Epithelial cell of esophagus (primary cell): ENCODE measurements at places on chromosomes 3 and 15.

DNA sequence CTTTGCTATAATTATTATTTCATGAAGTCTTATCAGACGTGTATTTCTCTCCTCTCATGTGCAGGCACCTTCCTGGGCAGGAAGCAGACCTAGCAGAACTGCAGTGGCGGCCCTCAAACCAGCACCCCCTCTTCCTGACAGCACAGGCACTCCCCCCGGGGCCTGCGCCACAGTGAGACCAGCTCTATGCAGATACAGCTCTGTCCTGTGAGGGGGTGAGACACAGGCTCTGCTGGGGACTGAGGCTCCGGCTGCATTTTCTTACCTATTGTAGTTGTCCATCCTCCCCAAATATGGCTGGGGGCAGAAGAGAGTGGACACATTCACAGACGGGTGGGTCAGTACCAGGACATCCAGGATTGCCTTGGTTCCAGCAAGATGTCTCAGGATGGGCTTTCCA lies 5.0 kb downstream of the CISH start:
- DNase-seq = no peak

DNA sequence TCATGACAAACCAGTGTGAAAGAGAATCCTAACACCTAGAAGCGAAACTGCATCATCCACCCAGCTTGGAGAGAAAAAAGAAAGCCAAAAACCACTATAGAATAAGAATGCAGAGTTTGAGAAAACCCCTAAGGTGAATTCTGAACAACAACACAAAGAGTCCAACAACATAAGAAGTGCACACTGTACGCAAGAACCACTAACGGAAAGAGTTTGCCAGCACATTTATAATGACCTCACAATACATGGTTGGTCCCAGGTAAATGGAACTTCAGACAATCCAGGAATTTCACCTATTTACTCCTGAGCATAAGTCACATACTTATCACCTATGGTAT lies 128.3 kb upstream of the BHLHE40 start:
- no peak for DNase-seq

DNA sequence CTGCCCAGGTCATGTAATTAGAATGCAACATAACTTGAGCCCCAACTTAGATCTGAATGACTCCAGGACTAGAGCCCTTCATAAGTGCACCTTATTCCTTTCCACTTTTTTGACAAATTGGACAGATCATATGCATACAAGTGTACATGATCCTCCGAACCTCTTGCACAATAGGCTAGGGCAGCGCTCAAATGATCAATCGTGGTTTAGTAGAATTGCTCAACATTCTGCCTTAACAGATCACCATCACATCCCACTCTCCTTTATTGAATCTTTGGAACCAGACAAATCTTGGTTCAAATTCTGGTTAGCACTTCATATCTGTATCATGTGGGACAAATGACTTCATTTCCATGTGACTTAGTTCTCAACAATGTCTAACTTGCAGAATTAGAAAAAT lies 106.8 kb upstream of the CDIN1 start:
- DNase-seq = peak; percentile 10

- DNase-seq = no peak
These were observed 267.8 kb upstream of the FRG2C start for GRCh38 chr3:75396316-75396802.

DNA sequence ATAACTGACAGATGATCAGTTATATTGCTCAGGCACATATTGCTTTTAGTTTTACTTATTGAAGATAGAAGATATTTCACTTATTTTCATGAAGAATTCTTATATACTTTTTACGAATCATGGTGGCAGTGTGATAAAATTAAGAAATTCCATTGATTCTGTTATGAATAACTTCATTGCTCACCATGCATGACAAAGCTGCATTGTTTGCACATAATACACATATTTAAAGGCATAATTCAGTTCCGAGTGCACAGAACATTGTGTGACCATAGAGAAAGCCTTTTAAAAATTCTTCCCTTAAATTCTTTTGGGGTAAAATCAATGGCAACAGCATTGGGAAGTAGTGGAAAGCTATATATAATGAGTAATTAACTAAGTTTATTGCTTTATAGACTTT lies 82.5 kb upstream of the NAALADL2 start:
- peak; percentile 33 for DNase-seq

DNA sequence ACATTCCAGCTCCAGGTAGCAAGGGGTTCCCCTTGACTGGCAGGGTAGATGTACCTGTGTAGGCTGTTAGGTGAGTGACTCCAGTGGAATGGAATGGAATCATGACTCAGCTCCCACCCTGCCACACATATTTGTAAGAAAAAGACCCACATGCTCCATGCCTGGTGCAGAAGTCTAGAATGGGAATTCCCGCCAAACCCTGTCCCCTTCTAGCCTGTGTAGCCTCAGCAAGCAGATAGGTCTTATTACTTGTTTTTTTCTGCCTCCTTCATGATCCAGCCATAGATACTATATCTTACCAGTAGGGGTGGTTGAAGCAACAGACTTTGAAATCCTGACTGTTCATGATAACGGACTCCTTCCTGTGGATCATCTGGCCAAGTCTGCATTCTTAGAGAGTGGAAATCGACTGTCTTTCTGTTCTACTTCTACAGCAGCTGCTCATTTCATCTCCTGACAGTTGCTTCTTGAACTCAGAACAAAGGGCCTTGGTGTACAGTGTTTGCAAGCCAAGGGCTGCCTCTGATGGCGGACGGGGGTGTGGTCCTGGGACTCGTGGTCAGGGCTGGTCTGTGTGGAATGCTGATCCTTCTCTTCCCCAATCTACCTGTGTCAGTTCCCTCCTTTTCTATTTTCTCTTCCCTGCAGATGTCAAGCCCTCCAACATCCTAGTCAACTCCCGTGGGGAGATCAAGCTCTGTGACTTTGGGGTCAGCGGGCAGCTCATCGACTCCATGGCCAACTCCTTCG lies 16.3 kb downstream of the SNAPC5 start:
- peak; percentile 92 for DNase-seq

DNA sequence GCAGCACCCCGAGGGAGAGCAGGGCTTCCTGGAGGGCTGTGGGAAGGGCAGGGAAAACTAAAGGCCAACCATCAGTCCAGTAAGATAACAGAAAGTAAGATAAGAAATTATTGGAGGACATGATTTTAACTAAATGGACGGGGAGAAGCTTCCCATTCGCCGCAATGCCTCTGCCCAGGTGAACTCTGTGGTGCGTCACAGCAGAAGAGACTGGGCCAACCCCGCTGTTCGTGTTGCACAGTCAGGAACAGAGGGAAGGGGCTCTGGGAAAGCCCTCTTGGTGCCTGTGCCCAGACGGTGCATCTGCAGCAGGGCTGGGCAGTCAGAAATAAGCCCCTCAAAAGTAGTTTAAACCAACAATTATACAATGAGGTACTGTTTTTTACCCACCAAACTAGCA lies 284.1 kb downstream of the OCA2 start:
- no peak for DNase-seq

DNA sequence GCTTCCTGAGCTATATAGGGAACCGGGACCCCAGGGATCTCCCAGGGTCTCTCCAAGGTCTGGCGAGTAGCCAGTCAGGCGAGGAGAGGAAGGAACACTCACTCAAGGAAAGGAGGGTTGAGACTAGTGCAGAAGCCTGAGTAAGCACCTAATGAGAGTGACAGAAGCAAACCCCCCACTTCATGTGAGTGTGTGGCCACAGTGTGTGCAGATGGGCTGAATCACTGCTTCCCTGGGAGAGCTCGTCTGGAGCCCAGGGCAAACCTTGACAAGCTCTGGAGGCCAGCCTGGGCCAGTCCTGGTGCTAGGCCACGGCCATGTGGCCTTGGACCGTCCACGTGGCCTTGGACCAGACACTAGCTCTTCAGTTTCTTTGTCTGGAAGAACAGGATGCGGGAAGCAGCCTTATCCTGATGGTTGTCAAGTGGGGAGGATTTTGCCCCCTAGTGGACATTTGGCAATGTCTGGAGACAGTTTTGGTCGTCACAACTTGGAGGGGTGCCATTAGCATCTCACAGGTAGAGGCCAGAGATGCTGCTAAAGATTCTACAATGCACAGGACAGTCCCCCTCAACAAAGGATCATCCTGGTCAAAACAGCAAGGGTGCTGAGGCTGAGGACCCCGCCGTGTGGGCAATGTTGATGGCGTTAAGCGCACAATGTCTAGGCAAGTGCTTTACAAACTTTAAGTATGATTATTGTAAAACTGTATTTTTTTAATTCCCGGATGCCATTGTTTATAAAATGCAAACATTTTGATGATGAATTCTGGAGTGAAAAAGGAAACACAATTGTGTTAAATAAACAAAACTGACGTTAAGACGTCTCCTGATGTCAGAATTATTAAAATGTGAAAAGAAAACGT lies 34.8 kb upstream of the CTSH start:
- peak; percentile 88 for DNase-seq

DNA sequence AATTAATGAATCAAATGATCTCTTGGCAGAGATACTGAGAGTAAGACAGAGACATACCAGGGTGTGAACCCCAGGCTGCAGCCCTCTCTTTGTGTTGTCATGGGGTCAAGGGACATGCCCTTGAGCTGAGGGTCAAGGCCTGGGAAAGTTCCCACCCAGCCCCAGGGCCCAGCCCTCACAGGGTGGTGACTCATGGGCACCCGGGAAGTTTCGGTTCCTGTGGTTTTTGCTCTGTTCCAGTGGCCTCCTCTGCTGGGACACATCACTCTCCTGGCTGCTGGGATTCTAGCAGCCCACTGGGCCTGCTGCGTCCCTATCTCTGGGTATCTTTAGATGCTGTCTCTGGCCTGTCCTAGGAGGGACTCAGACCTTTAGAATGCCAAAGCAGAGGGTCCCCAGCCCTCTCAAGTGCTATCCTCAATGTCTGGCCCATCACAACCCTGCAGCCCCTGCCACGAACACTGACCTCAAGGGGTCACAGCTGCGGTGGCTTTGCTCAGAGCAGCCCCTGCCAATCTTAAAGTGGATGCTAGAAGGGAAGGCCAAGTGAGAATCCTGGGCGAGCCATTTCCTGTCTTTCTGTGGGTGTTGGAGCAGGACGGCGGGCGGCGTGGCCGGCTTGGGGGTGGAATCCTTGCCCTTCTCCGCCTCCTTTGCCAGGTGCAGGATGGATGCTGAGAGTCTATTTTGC lies 148.4 kb upstream of the TLE3 start:
- DNase-seq = peak; percentile 60

DNA sequence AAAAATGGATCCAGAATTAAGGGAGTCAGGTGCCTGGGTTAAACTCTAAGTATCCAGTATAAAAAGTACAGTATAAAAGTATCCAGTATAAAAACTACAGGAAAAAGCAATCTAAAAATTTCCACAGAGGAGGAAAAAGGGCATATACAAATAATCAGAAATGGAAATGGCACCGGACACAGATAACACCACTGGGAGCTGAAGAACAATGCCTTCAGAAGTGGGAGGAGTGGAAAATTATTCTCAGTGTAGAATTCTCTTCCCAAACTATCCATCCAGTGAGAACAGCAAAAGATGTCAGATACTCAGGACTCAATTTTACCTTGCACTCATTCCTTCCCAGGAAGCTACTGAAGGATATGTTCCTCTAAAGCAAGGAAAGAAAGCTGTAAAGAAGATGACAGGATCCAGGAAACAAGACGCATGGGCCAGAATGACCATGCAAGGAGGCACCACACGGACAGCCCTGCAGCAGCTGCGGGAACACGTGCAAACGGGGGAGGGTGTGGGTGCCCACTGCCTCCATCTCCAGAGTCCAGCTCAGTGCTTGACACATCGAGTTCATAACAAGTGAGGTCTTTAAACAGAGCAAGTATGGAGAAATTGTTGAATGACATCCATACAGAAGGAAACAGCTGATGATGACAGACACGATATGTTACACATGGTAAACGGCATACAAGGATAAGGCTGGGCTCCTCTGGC lies 68.5 kb downstream of the CHSY1 start:
- DNase-seq = no peak

DNA sequence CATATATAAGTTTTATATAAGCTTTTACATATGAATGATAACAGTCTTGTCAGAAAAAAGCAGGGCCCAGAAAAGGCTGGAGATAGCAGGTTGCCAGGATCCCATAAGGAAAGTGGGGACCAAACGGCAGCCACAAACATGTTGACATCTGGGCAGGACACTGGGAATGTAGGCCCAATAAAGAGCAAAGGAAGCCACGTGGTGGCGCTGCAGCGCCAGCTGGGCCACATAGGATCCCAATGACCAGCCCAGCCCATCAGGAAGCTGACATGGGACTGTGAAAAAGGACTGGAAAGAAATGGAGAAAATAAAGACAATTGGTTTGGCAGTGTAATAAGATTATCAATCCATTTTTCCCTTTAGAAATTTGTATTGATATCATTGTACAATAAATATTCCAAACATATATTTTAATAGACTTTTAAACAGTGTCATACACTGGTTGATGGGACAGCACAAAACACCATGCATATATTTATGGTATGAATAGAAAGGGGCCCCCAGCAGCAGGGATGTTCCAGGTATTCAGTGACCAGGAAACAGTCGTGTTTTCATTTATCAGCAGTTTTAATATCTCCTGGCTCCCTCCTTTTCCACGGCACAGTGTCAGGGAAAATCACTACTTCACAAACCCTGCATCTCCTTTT lies 89.0 kb upstream of the STRIT1 start:
- peak; percentile 74 for DNase-seq

DNA sequence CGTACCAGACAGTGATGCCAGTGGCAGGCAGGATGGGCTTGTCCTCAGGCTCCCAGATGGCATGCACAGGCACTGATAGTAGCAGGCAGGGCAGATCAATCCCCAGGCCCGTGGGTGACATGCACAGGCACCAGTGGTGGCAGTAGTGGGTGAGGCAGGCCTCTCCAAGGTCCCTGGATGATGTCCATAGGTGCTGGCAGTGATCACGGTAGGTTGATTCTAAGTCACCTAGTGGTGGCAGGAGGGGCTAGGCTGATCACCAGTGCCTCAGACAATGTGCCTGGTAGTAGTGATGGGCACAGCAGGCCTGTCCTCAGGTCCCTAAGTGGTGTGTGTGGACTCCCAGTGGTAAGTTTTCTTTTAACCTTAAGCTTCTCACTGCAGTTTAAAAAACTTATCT lies 19.6 kb downstream of the CEP63 start:
- DNase-seq = no peak

DNA sequence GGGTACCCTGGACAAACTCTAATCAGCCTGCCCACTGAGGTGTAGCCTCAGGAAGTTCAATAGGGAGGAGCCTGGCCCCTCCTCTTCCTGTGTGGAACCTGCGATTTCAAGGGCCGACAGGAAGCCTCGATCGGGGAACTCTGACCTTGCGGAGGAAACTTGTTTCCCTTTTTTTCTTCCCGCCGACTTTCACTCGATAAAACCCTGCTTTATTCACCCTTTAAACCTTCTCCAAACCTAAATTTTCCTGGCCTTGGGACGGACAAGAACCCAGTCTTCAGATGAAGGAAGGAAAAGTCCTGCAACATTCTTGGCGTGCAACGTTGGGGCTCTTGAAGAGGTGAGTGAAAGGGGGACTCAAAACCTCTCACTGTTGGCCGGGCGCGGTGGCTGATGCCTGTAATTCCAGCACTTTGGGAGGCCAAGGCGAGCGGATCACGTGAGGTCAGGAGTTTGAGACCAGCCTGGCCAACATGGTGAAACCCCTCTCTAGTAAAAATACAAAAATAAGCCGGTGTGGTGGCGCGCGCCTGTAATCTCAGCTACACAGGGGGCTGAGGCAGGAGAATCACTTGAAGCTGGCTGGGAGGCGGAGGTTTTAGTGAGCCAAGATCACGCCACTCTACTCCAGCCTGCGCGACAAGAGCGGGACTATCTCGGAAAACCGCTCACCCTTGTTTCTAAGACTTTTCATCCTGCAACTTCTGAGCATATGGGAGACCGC lies 208.2 kb downstream of the ZNF385D start:
- DNase-seq = no peak

GRCh38 chr15:29903785-29904464 lies 81.7 kb upstream of the TJP1 start:
- no peak for DNase-seq

GRCh38 chr15:57330619-57331340 lies 45.5 kb upstream of the CGNL1 start:
- DNase-seq = no peak
